ENCODE measurements at places on chromosomes 3 and 15.

GRCh38 chr3:100073714-100074307, 40.5 kb downstream of the FILIP1L start:
- no peak for DNase-seq

- no peak for DNase-seq
Measured at GRCh38 chr3:178022599-178022998, 513.6 kb upstream of the KCNMB2 start.

DNA sequence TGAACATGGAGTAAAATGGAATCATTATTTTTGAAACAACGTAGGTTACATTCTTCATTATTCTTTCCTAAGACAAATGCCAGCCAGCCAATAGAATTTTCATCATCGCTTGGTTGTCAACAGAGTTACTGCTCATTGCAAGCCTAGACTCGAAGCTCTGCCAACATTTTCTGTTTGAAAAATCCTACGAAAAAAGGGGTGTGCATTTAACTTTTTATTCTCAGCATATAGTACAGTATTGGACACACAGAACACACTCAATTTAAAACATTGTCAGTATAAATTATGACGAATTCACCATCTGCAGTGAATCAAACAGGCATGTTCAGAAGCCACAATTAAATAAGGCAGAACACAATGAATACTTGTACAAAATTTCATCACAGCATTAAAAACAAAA, 232.1 kb downstream of the NR1D2 start:
- DNase-seq, result no peak

DNA sequence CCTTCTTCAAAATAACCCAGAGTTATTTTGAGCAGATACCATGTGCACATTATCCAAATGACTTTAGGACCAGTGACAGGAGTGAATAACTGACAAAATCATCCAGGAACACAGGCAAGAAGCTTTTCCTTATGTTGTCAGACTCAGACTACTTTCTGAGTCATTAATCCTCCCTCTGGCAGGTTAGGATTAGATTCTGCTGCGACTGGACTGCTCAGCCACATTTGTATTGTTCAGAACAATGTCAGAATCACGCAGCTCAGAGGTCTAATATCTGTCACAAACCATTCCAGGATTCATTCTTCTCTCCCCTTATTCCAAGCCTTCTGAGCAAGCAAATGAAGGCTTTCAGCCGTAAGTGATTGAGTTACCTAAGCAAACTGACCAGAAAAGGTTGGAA, 34.8 kb upstream of the FAM174B start:
- DNase-seq, result no peak

GRCh38 chr15:76381366-76381765, 44.8 kb downstream of the ISL2 start:
- DNase-seq, result no peak

DNA sequence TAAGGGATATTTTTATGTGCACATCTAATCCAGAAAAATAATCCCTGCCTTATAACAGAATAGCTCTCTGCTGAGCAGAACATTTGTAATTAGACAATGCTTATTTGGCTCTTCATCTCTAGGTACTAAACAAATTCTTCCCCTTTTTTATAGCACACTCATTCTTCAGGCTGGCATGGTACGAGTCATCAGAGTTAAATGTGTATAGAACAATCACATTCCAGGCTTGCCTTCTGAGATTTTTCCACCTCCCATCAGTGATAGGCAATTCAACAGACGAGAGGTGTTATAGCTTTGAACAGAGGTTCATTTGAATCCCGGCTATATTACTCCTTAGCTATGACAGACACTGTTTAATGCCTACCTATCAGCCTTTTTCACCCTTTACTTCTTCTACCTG, 21.4 kb upstream of the SPPL2A start:
- no peak for DNase-seq

- DNase-seq, result no peak
Measured at GRCh38 chr3:128727059-128727458, 1.1 kb downstream of the RAB7A start.

- DNase-seq, result no peak
Measured at GRCh38 chr15:48710952-48711495, 65.5 kb upstream of the FBN1 start.
